ENCODE measurements at places on chromosomes 12 and 14.

DNA sequence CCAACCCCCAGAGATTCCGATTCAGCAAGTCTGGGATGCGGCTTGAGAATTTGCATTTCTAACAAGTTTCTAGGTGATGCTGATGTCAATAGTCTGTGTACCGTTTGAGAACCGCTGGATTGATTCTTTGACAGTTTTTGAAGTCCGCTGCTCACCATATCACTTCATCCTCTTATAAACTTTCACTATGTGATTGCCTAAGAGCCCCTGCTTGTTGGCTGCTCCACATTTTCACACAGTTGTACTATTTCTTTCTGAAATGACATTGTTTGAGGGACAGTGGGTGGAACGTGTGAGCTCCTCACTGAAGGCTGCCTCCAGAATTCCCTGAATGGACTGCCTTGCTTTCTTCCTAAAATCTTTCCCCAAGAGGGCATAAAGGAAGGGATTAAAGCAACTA lies 7.7 kb downstream of the C3AR1 start:
- DNase-seq = no peak

- no peak for DNase-seq
Observed at GRCh38 chr12:47652521-47653234, 53.2 kb downstream of the RPAP3 start.

DNA sequence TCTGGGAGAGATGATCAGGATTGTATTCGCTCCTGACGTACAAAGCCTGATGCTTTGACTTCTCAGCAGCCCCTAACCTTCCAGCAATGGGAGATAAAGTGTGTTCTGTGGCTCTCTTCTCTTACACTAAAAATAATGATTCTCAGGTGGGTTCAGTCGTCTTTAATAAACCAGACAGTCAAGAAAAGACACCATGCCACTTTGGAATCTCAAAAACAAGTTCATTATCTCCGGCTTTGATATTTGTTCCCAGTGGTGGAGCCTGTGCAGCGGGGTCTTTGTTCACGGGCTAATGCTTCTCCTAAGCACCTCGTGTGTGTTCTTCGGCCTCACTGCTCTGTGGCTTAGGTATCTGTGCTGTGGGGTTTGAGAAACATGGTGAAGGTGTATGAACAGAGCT lies 1.6 kb downstream of the ACVR1B start:
- DNase-seq = no peak

GRCh38 chr14:75411214-75411540 lies 16.6 kb upstream of the JDP2 start:
- no peak for DNase-seq

GRCh38 chr14:105047283-105048016 lies 17.8 kb downstream of the GPR132 start:
- DNase-seq = no peak

GRCh38 chr14:74846168-74846567 lies 29.8 kb downstream of the PROX2 start:
- no peak for DNase-seq

DNA sequence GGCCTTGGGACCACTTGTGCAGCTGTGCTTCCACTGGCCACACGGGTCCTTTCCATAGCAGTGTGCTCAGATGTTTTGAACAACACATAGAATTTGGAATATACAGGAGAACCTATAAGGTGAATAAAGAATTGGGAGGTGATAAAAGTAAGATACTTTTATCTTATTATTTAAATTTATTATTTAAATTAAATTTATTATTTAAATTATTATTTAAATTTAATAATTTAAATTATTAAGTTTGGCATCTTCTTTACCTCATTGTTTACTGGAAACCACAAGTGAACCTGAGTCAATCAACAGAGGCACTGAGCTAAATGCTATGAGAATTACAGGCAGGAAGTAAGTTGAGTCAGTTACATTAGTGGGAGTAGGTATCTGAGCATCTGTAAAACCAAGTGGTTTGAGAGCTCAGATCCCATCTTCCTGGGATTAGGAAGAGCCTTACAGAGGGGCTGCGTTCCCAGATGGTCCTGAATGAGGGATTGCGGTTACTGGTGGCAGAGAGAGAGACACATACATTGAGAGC lies 103.1 kb downstream of the ESR2 start:
- DNase-seq = no peak

- DNase-seq = no peak
Observed at GRCh38 chr12:56037161-56037560, 4.6 kb upstream of the RPS26 start.

DNA sequence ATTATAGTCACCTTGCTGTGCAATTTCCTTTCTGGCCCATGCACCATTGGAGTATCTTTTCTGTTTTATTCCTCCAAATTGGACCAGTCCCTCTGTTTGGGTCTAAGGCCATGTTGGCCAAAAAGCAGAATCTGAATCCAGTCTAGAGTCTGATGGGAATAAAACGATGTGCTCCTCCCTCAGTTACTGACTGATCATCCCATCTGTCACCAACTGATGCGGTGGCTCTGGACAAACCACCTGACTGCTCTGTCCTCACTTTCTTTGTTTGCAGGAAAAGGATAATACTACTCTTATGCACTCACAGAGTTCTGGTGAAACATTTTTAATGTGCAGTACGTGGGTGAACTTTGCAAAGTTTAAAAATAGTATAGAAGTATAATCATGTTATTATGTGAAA lies 120.2 kb upstream of the HIF1A start:
- DNase-seq = no peak

- no peak for DNase-seq
Observed at GRCh38 chr14:92391726-92392125, 68.8 kb downstream of the SLC24A4 start.

- DNase-seq = no peak
Observed at GRCh38 chr12:109182041-109182839, 65.9 kb downstream of the ACACB start.

DNA sequence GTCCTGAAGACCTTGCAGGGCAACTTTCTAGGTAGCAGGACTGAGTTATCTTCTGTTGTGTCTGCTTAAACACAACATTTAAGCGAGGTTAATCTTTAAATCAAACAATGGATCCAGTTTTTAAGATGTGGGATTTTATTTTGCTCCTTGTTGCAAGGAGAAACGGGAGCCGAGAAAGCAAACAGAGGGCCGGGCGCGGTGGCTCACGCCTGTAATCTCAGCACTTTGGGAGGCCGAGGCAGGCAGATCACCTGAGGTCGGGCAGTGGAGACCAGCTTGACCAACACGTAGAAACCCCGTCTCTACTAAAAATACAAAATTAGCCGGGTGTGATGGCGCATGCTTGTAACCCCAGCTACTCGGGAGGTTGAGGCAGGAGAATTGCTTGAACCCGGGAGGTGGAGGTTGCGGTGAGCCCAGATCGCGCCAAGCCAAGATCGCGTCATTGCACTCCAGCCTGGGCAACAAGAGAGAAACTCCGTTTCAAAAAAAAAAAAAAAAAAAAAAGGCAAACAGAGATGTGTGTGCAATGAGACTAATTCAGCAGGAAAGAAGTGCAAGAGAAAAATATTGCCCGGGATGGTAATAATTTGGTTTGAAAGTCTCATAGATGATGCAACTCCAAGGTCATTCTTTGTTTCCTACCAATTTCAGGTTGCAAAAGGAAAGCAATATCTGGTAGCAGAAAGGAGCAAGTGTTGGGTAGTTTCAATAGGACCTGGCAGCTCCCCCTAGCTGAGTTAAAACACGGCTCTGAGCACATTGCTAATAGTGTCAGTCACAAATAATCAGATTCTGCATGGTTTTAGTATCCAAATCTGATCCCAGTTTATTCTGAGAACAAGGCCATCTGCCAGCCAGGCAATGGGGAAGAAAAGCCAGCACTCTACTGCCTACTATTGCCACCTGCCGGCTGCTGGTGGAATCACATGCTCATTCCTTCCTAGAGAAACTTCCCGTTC lies 141.4 kb downstream of the PPM1H start:
- DNase-seq = peak; percentile 65

DNA sequence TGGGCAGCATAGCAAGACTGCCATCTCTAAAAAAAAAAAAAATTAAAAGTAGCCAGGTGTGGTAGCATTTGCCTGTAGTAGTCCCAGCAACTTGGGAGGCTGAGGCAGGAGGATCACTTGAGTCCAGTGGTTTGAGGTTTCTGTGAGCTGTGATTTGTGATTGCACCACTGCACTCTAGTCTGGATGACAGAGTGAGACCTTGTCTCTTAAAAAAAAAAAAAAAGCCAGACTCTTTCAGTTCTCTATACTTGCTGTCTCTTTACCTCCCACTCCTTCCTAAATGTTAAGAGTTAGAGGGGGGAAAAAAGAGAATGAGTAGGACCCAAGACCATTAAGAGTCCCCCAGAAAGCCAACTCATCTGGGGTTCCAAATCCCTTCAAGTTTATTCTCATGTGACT lies 17.8 kb downstream of the EIF2S1 start:
- DNase-seq = no peak

- DNase-seq = no peak
Observed at GRCh38 chr14:72929316-72930080, 3.2 kb downstream of the DCAF4 start.

- DNase-seq = no peak
Observed at GRCh38 chr12:18323159-18323558, 61.8 kb downstream of the PIK3C2G start.

- no peak for DNase-seq
Observed at GRCh38 chr12:108722463-108722862, 8.9 kb downstream of the CORO1C start.

DNA sequence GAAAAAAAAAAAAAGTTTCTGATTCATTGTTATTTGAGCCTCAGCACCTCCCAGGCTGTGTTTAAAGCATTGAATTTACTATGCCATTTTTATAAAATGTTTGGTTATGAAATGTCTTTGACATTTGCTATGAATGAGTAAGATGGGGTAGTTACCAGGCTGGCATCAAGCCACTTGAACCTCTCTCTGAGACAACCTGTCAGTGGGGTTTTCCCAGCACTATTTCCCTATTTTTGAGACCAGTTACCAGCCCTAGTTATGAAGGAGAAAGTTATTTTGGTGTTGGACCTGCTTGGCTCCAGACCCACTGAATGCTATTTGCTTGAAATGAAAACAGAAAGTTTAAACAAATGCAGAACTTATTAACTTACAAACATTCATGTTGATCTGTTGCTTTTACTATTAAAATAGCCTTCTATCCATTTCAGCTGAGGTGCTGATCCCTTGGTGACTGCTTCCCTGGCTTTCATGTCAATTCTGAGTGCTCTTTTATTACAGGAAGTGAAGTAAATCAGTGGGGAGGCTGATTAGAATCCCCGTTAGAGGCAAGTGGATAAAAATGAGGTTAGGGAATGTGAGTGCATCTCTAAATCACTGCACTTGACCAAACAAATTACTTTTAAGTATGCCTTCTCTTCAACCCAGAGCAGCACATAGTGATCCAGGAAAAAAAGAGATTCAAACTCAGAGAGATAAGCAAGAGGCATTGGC lies 37.8 kb downstream of the LLPH start:
- DNase-seq = no peak

DNA sequence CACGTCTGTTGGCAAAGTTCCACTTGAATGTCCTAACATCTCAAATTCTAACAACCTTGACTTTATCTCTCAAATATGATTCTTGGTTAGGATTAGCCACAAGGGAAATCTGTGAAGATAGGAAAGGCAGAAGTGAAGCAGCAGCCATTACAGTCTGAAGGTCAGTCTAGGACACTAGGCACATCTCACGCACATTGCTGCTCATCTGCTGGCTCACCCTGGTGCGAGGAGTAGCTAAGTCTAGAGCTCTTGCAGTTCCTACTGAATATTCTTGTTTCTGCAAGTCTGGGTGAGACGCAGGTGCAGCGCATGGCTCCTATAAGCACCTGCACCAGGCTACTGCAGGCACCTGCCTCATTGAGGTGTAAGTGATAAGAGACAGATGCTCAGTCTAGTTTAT lies 6.4 kb upstream of the SLC25A3 start:
- no peak for DNase-seq

DNA sequence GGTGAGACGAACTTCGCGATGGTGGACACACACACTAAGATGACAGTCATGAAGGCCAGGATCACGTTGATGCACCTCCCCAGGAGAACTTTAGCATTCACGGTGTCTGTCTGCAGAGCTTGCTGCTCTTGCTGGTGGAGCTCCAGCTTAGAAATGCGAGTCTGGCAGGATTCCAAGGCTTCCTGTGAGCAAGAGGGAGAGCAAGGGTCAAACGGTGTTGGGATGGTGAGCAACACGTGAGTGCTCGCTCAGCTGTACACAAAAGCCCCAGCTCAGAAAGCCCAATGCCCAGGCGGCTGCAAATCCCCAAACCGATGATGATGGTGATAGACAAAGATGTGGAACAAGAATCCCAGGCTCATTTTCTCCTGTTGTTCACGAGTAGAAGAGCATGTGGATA lies 78.8 kb downstream of the TMCC3 start:
- DNase-seq = no peak

Data from T-helper 1 cell (primary cell).